ENCODE measurements at places on chromosomes 3 and 15.

DNA sequence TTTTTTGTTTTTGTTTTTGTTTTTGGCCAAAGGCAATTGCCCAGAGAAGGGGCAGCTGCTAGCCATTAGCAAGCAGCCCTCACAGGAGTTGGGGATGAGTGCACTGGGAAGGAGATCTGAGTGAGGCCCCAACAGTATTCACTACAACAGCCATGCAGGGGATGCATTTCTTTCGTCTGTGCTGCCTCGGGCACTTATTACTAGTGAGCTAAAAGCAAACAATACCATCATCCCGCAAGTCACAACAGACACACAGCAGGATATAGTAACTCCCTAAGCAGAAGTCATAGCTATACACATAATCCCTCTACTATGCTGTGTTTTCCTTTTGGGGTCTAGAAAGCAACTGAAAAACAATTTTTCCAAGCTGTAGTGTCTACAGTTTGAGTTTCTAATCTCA, 27.2 kb downstream of the CRTAP start:
- DNase-seq = no peak
- peaks cover 14% of the 10 kb centered on the region for H3K36me3 ChIP-seq
- H3K4me3 ChIP-seq = no peak overlapping the region
- H3K4me1 ChIP-seq = no peaks in the 10 kb centered on the region
- H3K27ac ChIP-seq = no peak overlapping the region
- no peaks in the 10 kb centered on the region for H3K27me3 ChIP-seq

DNA sequence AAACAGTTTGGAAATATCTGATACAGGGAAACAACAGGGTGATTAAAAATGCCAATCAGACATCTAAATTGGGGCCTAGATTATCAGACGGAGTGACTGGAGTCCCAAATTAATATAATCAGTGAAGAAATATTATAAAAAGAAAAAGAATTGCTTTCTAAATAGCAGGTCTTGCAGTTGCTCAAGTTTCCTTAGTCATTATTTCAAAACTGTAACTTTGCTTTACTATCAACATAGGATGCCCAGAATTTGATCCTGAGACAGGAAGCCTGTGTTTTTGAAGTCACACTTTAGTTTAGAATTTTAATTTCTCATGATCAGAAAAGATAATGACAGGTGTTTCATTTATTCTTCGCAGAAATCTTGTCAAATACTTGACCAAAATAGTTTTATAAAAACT, 105.9 kb downstream of the IL1RAP start:
- H3K4me3 ChIP-seq = no peak overlapping the region
- H3K27ac ChIP-seq = no peak overlapping the region
- no peaks in the 10 kb centered on the region for H3K36me3 ChIP-seq

GRCh38 chr15:67762610-67763368, 62.5 kb upstream of the SKOR1 start:
- H3K27me3 ChIP-seq = no peaks in the 10 kb centered on the region
- no peak overlapping the region for H3K27ac ChIP-seq
- no peaks in the 10 kb centered on the region for H3K36me3 ChIP-seq

DNA sequence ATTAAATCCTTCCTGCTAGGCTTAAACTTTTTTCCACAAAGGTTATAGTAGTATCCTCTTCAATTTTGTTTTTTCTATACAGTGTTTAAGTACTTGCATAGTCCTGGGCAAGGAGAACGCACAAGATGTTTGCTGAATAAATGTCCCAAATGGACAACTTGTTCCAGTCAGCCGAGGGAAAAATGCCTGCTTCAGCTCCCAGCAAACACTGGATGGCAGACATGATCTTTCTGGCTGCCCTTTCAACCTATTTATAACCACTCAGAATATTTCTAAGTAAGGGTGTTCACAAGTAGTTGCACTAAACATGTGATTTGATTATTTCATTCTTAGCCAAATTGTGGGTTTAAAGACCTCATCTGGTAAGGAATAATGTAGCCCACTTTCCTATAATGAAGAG, 29.8 kb downstream of the GNB4 start:
- no peaks in the 10 kb centered on the region for H3K36me3 ChIP-seq
- H3K4me1 ChIP-seq = no peaks in the 10 kb centered on the region
- no peak overlapping the region for H3K27ac ChIP-seq

- H3K36me3 ChIP-seq = no peaks in the 10 kb centered on the region
- H3K4me1 ChIP-seq = no peaks in the 10 kb centered on the region
- no peaks in the 10 kb centered on the region for H3K27me3 ChIP-seq
- no peak overlapping the region for H3K27ac ChIP-seq
- no peak for DNase-seq
- no peak overlapping the region for H3K4me3 ChIP-seq
Measured at GRCh38 chr3:107661447-107662123, 138.8 kb downstream of the BBX start.

GRCh38 chr15:63368503-63368902, 13.1 kb downstream of the CA12 start:
- H3K27me3 ChIP-seq = no peaks in the 10 kb centered on the region
- H3K36me3 ChIP-seq = no peaks in the 10 kb centered on the region
- no peak overlapping the region for H3K4me3 ChIP-seq
- DNase-seq = no peak
- no peaks in the 10 kb centered on the region for H3K4me1 ChIP-seq

DNA sequence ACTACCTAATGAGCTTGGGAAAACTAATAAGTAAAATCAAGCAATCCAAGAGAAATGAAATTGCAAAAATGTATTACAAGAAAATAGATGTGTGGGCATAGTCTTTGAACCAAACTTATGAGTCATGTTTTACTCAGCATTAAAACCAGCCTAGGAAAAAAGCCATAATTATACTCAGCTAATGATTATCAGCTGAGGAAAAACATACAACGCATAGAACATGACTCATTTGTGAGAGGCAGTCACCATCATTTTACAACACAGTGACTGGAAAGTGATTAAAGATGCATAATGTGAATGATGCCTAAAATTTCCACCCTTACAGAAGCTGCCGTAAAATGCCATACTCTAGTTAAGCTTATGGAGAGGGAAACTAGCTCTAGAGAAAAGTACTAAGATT, 238.0 kb upstream of the EOMES start:
- H3K27ac ChIP-seq = no peak overlapping the region
- no peak for DNase-seq
- no peak overlapping the region for H3K4me3 ChIP-seq

DNA sequence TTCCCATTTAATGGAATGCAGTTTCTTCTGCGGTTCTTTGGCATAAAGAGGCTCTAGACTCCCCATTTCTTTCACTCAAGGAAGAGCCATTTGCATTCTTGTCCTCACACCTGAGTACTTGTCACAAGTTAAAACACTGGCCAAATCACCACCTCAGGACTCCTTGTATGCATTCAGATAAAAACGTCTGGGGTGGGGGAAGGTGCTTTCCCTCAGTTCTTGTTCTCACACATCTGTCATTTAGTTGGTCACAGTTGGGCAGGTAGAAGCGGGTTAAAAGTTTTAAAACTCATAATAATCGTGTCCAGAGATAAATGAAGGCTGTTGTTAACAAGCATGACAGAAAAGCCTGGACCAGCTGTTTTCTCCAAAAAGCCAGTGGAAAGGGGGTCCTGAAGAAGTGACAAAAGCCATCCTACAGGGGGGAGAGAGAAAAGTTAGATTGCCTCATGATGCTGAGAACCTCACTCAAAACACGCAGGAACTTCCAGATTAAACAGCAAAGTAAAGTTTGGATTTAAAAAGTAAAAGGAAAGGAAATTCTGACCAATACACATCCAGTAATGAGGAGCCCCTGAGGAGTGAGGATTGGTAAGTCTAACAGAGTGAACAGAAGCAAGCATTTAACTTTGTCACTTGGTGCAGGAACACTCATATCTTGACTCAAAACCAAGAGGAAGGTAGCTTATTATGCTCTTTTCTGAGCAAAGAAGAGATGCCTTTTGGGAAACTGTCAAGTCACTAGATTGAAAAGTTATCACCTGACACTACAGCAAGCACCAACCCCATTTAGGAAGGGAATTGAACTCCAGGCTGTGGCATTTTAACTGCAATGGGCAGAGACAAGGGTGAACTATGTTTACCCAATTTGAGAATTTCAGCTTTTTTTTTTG, 2.8 kb downstream of the BCL2L10 start:
- peaks cover 14% of the 10 kb centered on the region for H3K27me3 ChIP-seq
- no peak overlapping the region for H3K27ac ChIP-seq
- no peaks in the 10 kb centered on the region for H3K4me1 ChIP-seq
- H3K4me3 ChIP-seq = no peak overlapping the region
- DNase-seq = no peak

DNA sequence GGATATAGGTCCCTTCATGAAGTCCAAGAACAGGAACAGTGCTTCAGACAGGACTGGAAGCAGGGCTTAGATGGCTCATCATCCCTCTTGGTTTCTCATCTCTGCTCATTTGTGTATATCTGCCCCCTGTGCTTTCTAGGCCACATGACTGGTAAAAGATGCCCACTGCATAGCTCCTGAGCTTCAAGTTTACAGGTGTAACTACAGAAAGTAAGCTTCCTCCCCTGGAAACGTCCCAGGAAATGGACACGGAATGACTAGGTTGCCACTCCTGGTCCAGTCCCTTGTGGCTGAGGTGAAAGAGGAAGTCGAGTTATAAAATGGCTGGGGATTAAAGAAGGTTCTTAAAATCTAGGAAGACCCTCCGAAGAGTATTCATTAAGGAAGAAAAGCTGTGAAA, 32.5 kb downstream of the MYO5A start:
- no peaks in the 10 kb centered on the region for H3K27me3 ChIP-seq
- H3K27ac ChIP-seq = no peak overlapping the region
- H3K4me3 ChIP-seq = no peak overlapping the region

- no peaks in the 10 kb centered on the region for H3K27me3 ChIP-seq
- no peak overlapping the region for H3K4me3 ChIP-seq
- DNase-seq = no peak
Measured at GRCh38 chr15:53536479-53537120, 222.9 kb downstream of the WDR72 start.

DNA sequence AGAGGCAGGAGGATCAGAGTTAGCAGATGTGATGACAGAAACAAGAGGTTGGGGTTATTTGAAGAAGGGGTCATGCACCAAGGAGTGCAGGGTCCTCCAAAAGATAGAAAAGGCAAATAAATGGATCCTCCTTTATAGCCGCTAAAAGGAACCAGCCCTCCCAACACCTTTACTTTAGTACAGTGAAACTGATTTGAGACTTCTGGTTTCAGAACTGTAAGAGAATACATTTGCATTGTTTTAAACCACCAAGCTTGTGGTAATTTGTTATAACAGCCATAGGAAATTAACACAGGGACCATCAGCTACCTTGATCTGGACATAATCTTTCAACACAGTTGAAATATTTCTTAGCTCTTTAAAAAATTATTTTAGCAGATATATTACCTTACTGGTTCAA, 166.6 kb downstream of the TIGIT start:
- H3K27me3 ChIP-seq = no peaks in the 10 kb centered on the region
- no peaks in the 10 kb centered on the region for H3K36me3 ChIP-seq
- H3K4me3 ChIP-seq = no peak overlapping the region
- no peak for DNase-seq
- H3K4me1 ChIP-seq = no peaks in the 10 kb centered on the region

- H3K27ac ChIP-seq = no peak overlapping the region
- H3K4me1 ChIP-seq = no peaks in the 10 kb centered on the region
- H3K27me3 ChIP-seq = no peaks in the 10 kb centered on the region
- H3K36me3 ChIP-seq = peaks cover 16% of the 10 kb centered on the region
Measured at GRCh38 chr15:59190291-59190690, 16.4 kb upstream of the LDHAL6B start.

- no peaks in the 10 kb centered on the region for H3K36me3 ChIP-seq
- H3K4me1 ChIP-seq = peaks cover 9% of the 10 kb centered on the region
- H3K27ac ChIP-seq = no peak overlapping the region
Measured at GRCh38 chr3:126133606-126134005, 46.8 kb downstream of the ALDH1L1 start.

GRCh38 chr15:59203657-59204056, 3.0 kb upstream of the LDHAL6B start:
- no peaks in the 10 kb centered on the region for H3K4me1 ChIP-seq
- no peak overlapping the region for H3K4me3 ChIP-seq
- H3K27me3 ChIP-seq = no peaks in the 10 kb centered on the region
- no peak overlapping the region for H3K27ac ChIP-seq
- no peak for DNase-seq
- peaks cover 6% of the 10 kb centered on the region for H3K36me3 ChIP-seq

DNA sequence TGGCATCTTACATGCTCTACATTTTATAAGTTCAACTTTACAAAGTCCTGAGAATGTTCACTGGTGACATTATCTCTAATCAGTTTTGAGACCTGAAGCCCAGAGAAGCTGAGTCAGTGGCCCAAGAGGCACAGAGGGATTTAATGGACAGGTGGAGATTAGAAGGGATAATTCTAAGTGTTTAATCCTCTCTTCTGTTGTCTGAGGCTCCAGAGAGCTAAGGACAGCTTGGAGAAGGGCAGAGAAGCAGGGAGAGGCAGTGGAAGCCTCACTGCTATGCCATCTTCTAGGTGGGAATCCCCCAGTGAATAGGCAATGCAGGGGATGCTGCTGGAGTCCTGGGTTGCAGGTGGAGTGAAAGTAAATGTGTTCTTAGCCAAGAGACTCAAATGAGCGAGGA, 369.4 kb upstream of the SLCO3A1 start:
- H3K4me3 ChIP-seq = no peak overlapping the region
- no peaks in the 10 kb centered on the region for H3K36me3 ChIP-seq
- DNase-seq = no peak
- H3K27ac ChIP-seq = no peak overlapping the region

DNA sequence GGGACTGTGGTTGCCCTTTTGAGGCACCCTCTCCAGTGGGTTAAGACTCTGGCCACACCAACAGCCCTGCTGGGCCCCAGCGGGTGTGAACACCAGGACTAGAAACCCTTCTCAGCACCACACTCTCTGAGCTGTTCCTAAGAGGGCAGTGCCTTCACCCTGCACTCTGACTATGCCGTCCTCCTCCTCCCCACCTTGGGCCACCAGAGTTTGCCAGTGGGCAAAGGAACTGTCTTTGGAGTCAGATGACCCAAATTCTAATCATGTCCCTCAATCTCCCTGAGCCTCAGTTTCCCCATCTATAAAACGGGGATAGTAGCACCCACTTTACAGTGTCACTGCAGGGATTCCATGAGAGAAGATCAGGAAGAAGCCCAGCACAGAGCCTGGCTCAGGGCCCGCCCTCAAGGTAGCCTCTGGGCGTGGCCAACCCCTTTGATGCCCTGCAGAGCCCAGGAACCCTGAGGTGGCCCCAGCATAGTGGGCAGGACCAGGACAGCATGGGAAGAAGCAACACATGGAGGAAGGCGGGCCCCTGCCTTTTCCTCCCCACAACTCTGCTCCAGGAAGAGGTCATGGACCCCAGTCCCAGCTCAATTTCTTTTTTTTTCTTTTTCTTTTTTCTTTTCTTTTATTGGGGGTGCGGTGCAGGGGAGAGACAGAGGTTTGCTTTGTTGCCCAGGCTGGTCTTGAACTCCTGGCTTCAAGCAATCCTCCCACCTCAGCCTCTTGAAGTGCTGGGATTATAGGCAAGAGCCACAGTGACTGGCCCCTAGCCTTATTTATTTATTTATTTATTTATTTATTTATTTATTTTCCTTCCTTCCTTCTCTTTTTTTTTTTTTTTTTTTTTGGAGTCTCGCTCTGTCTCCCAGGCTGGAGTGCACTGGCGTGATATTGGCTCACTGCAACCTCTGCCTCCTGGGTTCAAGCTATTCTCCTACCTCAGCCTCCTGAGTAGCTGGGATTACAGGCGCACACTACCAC, 115.7 kb upstream of the LINGO1 start:
- H3K4me3 ChIP-seq = no peak overlapping the region
- peaks cover 11% of the 10 kb centered on the region for H3K4me1 ChIP-seq
- peaks cover 2% of the 10 kb centered on the region for H3K27me3 ChIP-seq
- H3K27ac ChIP-seq = no peak overlapping the region

All from iPS DF 6.9 (cell line).